NCI-H2029 (cell line): ENCODE measurements at places on chromosomes 13 and 19.

GRCh38 chr13:31110169-31110568, 51.5 kb downstream of the HSPH1 start:
- DNase-seq: no peak

- DNase-seq: no peak
Observed at GRCh38 chr13:65582160-65582559, 1648.0 kb downstream of the PCDH9 start.

- no peak for DNase-seq
Observed at GRCh38 chr13:32079587-32079986, 48.0 kb downstream of the FRY start.

- peak; percentile 20 for DNase-seq
Observed at GRCh38 chr19:37505958-37506386, 767 bp upstream of the ZNF793 start.

- no peak for DNase-seq
Observed at GRCh38 chr19:48997972-48998371, 4.3 kb downstream of the RUVBL2 start.

GRCh38 chr19:5170329-5170745, 170.3 kb downstream of the PTPRS start:
- peak; percentile 10 for DNase-seq

DNA sequence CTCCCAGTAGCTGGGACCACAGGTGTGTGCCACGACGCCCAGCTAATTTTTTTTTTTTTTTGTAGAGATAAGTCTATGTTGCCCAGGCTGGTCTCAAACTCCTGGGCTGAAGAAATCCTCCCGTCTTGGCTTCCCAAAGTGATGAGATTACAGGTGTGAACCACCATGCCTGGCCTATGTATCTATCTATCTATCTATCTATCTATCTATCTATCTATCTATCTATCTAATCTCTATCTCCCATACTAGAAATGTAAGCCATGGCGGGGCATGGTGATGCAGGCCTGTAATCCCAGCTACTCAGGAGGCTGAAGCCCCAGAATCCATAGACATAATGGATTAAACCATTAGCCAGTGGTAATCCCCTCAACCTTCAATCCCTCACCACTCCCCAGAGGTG, 6.5 kb upstream of the SERTAD3 start:
- no peak for DNase-seq

GRCh38 chr19:19226204-19226603, 14.4 kb downstream of the NCAN start:
- no peak for DNase-seq

- peak; percentile 16 for DNase-seq
Observed at GRCh38 chr13:107590556-107590955, 624.8 kb downstream of the LIG4 start.

DNA sequence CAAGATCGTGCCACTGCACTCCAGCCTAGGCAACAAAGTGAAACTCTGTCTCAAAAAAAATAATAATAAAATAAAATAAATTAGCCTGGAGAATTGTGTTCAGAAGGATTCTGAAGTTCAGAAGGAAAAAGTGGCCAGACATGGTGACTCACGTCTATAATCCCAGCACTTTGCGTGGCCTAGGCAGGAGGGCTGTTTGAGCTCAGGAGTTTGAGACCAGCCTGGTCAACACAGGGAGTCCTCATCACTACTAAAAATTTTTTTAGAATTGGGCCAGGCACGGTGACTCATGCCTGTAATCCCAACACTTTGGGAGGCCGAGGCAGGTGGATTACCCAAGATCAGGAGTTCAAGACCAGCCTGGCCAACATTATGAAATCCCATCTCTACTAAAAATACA, 6.0 kb downstream of the RDH8 start:
- no peak for DNase-seq

- peak; percentile 54 for DNase-seq
Observed at GRCh38 chr19:10568062-10568825, 535 bp downstream of the CDKN2D start.

DNA sequence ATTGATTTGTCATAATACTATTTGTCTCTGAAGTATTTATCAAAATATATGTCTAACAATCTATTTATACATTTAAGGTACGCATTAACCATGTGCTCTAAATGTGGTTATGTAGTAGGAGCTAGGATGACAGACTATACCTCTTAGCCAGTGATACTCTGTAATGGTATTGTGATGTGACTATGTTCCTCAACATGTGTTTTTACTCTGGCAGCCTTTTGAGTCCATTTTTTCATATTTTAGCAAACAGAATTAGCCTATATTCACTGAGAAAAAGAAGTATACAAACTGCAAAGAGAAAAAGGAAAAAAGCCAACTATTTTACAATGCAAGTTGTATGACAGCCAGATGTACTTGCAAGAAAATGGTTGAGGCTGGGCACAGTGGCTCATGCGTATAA, 26.7 kb downstream of the MAB21L1 start:
- DNase-seq: no peak

DNA sequence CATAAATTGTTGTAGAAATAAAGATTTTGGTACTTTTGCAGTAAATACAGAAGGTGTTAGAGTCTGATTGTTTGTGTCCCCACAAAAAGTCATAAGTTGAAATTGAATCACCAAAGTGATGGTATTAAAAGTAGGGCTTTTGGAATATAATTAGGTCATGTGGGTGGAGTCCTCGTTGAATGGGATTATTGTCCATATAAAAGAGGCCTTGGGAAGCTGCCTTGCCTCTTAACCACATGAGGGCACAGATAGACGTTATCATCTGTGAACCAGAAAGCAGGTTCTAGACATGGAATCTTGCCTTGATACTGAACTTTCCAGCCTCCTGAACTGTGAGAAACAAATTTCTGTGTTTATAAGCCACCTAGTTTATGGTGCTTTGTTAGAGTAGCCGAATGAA, 186.8 kb downstream of the PRR20E start:
- DNase-seq: no peak

GRCh38 chr19:30228835-30229524, 143.2 kb upstream of the ZNF536 start:
- DNase-seq: no peak

GRCh38 chr13:81171065-81171647, 830.2 kb upstream of the SPRY2 start:
- no peak for DNase-seq

GRCh38 chr19:28736528-28736927, 476.4 kb downstream of the UQCRFS1 start:
- no peak for DNase-seq

GRCh38 chr19:7506385-7507328, 9.2 kb upstream of the ZNF358 start:
- DNase-seq: peak; percentile 97

DNA sequence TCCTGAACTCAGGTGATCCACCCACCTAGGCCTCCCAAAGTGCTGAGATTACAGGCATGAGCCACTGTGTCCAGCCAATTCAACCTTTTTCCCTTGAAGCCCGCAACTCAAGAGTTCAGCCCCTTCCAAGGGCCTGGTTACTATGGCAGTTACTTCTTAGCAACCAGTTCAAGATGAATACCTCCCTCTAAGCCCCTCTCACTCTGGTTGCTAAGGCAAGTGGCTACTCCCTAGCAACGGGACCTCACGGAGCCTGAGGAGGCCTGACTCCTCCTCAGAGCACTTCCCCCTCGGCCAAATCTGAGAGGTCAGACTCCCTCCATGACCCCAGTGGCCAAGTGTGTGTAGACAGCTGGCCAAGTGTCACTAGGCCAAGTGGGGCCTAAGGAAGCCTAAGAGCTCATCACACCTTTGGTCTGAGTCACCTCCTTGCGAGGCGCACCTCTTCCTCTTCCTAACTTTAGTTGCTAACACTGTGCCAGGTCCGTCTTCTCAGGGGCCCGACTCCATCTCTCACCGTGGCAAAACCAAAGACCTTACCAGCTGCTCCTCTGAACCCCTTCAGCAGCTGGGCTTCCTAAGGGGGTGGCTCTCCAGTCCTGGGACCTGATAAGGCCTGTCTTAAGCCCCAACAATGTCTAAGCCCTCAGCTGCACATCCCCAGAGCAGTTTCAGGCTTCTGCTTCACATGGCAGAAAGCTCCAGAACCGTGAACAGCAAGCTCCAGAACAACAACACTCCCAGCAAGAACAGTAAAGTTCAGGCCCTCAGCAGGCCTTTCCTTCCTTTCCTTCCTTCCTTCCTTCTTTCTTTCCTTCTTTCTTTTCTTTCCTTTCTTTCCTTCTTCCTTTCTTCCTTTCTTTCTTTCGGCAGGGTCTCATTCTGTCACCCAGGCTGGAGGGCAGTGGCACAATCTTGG, 9.6 kb downstream of the CD37 start:
- no peak for DNase-seq

- DNase-seq: no peak
Observed at GRCh38 chr13:91825516-91825915, 427.1 kb downstream of the GPC5 start.
